ENCODE measurements at places on chromosomes 16 and 17. TPM values are rescaled to one million over a fixed set of nuclear protein-coding genes. Genes with fewer than 3 reads are reported as not detected.

DNA sequence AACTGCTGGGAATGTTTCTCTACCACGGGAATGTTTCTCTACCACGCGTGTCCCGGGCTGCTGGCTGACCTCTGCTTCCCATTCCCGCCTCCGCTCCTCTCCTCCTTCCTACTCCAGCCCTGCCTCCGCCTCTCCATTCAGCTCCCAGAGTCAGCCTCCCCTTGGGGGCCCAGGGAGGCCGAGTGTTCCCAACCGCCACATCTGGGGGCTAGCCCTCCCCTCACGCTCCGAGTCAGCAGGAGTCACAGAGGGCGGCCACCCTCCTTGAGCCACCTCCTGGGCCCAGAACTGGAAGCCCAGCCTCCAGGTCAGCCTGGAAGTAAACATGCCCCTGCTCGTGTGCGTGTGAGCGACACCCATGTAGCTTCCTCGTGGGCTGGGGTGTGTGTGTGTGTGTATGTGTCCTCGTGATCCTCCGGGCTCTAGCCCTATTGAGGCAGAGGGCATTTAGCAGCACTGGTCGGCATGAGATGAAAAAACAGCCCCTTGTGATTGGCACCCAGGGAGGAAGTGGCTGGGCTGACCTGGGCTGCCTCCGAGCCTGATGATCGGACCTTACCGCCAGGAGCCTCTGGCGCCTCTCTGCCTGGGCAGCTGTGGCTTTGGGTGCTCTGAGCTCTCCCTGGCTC is 7.3 kb downstream of the CYGB start:
- peak; percentile 70 for DNase-seq
- peak overlapping the region; percentile 89 for H3K27ac ChIP-seq
- peaks cover 7% of the 10 kb centered on the region for H3K36me3 ChIP-seq
- no peaks in the 10 kb centered on the region for H3K27me3 ChIP-seq
- H3K4me3 ChIP-seq: no peak overlapping the region

GRCh38 chr17:78305801-78306200 is 54.1 kb downstream of the SOCS3 start:
- no peaks in the 10 kb centered on the region for H3K4me1 ChIP-seq
- no peak for DNase-seq
- H3K4me3 ChIP-seq: no peak overlapping the region
- H3K27ac ChIP-seq: no peak overlapping the region
- no peaks in the 10 kb centered on the region for H3K36me3 ChIP-seq
- H3K27me3 ChIP-seq: no peaks in the 10 kb centered on the region

The NPIPB8 gene
- not detected for total RNA-seq

GRCh38 chr16:82703161-82703560 is 76.4 kb downstream of the CDH13 start:
- DNase-seq: no peak
- no peaks in the 10 kb centered on the region for H3K36me3 ChIP-seq
- no peak overlapping the region for H3K27ac ChIP-seq
- H3K4me1 ChIP-seq: peaks cover 14% of the 10 kb centered on the region
- H3K4me3 ChIP-seq: no peak overlapping the region
- no peaks in the 10 kb centered on the region for H3K27me3 ChIP-seq

DNA sequence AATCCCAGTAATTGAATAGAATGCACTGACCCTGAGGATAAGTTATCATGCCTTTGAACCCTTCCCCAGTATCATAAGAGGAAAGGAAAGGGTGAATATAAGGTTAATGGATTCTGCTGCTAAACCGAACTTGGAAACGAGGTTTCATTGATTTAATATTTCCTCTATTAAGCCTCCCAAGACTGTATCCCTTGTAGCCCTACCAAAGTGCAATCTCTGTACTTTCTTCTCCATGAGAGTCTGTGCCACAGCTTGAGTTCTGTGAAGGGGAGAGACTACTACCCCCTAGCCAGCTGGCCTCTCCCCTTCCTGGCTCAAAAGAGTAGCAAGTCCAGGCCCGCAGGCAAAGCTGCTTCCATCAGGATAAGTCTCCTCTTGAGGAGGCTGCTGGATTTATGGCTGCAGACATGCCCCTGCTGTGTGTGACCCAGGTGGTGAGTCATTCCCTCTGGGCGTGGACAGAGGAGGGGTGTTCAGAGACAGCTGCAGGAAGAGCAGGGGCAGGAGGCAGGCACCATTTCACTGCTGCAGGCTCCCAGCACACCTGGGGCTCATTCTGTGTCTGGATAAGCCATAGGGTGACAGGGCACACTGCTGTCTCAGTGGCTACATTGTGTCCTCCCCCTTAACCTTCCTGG is 58.4 kb downstream of the TOM1L2 start:
- peaks cover 7% of the 10 kb centered on the region for H3K4me1 ChIP-seq
- no peaks in the 10 kb centered on the region for H3K27me3 ChIP-seq
- H3K27ac ChIP-seq: peak overlapping the region; percentile 45

Data from IMR-90 (cell line).